ENCODE measurements at places on chromosomes 12 and 14. TPM values are rescaled to one million over a fixed set of nuclear protein-coding genes. Genes with fewer than 3 reads are reported as not detected.

IFNG-AS1 gene
- total RNA-seq, result not detected

RPGRIP1 gene
- total RNA-seq, result 0.23 TPM

PACS2 gene
- 26.6 TPM for total RNA-seq

C14orf39 gene
- total RNA-seq, result not detected

SLC5A8 gene
- total RNA-seq, result not detected

PZP gene
- 0.70 TPM for total RNA-seq

REP15 gene
- 1.0 TPM for total RNA-seq

DNA sequence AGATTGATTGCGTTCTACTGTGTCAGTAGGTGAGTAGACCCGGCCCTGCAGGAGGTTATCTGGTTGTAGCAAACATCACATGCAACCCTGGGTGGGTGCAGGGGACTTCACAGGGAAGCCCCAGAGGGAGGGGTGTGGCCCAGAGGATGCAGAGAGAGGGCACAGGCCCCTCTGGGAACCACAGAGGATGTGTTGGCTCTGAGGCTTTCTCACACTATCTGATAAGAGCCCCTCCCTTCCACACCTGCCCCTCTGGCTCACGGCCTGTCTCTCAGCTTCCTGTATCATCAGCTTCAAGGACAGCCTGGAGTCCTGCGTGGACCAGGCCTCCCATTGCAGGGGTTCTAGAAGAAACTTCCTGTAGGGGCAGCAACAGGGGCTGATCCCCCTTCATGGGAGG is 101.9 kb downstream of the RIN3 start:
- no peak for DNase-seq

DNA sequence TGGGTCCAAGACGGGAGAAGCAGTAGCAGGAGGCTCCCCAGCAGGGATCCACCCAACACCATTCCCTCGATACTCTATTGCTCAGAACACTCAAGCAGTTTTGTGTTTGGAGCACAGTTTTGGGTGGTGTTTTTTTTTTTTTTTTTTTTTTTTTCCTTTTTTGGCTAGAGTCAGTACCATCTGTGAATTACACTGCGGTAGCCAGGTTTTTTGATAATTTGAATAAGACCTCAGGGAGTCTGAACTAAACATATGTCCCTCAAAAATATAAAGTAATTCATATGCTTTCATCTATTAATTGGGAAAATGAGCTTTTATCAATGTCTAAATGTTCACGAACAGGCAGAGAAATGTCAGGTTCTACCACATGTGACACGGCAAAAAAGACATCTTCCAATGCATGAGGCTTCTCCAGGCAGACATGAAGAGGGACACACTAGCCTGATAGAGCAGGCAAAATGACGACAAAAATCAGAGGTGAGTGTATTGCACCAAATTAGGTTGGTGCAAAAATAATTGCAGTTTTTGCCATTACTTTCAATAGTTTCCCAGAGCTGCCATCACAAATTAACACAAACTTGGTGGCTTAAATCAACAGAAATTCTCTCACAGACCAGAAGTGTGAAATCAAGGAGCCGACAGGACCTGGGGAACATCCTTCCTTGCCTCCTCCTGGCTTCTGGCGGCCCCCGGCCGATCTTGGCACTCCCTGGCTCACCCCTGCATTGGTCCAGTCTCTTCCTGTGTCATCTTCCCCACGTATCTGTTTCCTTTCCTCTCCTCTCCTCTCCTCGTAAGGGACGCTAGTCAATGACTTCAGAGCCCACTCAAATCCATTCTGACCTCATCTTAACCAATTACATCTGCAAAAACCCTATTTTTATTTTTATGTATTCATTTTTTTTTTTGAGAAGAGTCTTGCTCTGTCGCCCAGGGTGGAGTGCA is 33.9 kb downstream of the FOXN3 start:
- no peak for DNase-seq

GRCh38 chr14:59926534-59926933 is 6.6 kb downstream of the LRRC9 start:
- no peak for DNase-seq

DNA sequence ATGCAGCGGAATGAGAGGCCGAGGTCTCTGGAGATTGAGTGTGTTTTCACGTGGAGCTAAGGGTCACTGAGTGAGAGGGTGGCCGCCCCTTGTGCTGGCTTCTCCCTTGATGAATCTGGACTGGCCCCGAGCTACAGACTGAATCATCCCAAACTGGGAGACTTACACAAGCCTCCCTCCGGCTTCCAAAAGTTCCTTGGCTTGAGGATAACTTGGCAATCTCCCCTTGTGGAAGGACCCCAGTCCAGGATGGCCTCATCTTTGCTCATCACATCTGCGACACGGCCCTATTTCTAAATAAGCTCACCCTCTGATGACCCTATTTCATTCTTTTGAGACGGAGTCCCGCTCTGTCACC is 41.5 kb upstream of the FBRSL1 start:
- DNase-seq, result no peak

- DNase-seq, result no peak
Observed at GRCh38 chr14:61064210-61064609, 83.2 kb downstream of the SLC38A6 start.

GRCh38 chr12:102009796-102010195 is 52.0 kb downstream of the WASHC3 start:
- no peak for DNase-seq

DNA sequence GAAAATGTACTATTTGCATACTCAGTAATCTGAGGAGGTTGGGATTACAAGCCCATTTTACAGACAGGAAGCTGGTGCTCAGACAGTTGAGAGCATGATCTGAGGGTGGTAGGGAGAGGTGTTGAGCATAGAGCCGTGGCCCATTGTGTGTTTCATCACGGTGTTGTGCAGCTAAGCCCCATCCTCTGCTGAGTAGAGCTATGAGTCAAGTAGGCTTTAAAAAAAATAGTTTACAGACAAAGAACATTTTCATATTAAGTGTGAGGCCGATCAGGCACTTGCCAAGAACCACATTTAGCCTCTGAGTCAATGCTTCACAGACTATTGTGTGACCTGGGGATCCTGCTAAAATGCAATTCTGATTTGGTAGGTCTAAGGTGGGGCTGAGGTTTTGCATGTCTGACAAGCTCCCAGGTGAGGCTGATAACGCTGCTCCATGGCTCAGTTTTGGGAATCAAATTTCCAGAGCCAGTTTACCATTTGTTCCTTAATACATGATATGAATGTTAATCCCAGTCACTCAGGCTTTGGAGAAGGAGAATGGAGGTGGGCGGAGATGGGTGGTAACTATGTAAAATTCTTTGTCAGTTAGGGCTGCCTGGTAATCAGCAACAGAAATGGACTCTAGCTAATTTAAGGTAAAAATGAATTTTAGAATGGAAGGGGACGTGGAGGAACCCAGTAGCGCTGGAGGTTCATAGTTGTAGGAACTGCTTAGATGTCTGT is 22.2 kb downstream of the ZNF664 start:
- no peak for DNase-seq

DNA sequence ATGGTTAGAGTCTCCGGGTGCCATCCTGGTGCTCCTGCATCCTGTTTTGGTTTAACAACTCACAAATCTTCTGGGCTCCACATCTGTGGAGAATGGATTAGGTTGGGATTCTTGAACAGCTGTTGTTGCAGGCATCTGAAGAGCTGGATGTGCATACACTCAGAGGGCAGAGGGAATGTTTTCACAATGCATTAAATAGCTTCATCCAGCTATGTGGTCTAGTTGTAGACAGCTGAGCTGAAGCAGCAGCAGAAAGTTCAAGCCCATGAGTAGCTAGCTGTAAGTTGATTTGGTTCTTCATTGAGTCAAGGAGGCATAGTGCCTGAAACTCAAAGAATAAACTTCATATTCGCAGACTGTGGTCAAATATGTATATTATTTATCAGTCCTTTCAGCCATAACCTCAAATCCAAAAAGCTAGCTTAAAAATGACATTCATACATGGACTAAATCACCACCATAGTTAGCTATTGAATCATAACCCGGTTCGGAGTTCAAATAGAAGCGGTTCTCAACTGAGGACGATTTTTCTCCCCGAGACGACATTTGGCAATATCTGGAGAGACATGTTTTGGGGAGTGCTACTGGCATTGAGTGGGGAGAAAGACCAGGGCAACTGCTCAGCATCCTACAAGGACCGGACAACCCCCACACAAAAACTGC is 858 bp upstream of the ANKRD13A start:
- no peak for DNase-seq

- DNase-seq, result no peak
Observed at GRCh38 chr12:50916292-50916691, 36.1 kb upstream of the HIGD1C start.
